ENCODE measurements at places on chromosomes 5 and 9. TPM values are rescaled to one million over a fixed set of nuclear protein-coding genes. Genes with fewer than 3 reads are reported as not detected.

- DNase-seq = no peak
Observed at GRCh38 chr5:127602896-127603844, 45.7 kb upstream of the CTXN3 start.

GRCh38 chr5:32420506-32420905 is 24.0 kb downstream of the ZFR start:
- peak; percentile 59 for DNase-seq

GRCh38 chr9:83419961-83420360 is 118.2 kb downstream of the FRMD3 start:
- no peak for DNase-seq

GRCh38 chr9:120892748-120893610 is 16.0 kb upstream of the PHF19 start:
- DNase-seq = peak; percentile 92

GRCh38 chr9:130437011-130437789 is 7.6 kb upstream of the ASS1 start:
- no peak for DNase-seq

DNA sequence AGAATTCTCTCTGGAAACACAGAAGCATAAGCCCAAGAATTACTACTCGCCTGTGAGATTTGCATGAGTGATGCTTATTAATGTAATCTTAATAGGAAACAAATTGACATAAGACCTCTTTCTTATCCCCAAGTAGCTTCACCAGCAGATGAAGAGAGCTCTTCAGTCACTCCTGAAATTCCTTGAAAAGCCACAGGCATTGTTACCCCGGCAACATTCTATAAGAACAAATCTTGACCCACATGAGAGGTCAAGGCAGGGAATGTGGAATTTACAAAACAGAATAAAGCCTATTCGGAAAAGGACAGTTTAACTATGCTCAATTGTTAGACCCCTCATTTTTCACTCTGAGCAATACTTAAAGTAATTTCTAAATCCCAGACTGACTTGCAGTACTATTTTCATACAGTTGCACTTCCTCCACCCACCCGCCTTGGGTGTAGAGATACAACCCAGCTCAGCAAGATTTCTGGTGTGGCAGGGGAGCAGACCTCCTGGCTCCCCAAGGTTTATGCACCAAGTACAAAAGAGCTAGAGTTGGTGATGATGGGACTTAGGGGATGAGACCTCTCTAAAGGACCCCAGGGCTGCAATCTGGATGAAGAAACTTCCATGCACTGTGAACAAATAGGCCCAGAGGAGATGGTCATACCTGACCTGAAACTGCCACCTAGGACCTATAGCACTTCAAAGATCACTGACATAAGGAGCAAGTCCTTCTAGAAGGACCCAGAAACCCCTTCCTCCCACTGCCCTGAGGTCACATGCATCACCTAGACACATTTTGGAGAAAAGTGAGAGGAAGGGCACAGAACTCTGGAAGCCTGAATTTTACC is 242.1 kb downstream of the ZNF608 start:
- DNase-seq = no peak

DNA sequence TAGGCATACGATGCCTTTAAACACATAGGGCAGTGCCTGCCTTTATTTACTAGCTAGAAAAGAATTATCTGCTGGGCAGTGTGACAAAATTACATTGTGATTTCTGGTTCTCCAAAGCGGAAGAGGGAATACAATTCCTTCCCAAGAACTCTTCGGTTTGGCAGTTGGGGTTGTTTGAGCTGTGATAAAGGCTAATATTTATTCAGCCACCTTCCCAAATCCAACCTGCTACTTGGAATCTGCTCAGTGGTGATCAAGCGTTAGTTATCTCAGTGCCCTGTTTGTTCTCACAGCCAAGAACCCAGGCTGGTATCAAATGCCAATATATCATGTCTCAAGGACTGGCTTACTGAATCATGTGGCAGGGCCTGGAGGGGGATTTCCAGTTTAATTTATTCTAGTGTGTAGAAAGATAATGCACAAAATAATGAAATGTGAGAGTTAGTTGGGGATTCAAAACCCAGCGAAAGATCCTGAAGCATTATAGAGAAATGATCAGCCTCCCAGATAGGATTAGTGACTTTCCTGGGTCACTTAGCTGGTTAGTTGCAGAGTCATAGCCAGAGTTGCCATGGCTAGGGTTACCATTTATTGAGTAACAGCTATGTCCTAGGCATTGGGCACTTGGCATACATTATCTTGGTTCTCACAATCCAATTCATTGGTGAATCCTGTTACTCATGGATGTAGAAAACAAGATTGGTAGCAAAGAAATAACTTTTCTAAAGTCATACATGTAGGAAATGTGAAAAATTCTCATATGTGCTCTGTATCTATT is 457.0 kb upstream of the KLF4 start:
- no peak for DNase-seq

DNA sequence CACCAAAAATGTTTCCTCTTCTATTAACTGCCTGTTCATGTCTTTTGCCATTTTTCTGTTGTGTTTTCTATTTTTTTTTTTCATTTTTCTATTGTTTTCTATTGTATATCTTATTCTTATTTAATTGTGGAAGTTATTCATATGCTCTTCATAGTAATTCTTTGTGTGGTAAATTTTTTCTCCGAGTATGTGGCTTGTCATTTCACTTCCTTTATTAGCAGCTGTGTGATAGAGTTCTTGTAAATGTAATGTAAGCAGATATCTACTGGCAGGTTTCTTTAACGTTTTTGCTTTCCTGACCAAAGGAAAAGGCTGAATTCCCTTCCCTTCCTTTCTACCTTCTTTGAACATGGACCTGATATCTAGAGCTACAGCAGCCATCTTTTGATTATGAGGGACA is 5.8 kb upstream of the PLPP1 start:
- DNase-seq = no peak

- peak; percentile 17 for DNase-seq
Observed at GRCh38 chr5:161096581-161096980, 244.6 kb upstream of the ATP10B start.

DNA sequence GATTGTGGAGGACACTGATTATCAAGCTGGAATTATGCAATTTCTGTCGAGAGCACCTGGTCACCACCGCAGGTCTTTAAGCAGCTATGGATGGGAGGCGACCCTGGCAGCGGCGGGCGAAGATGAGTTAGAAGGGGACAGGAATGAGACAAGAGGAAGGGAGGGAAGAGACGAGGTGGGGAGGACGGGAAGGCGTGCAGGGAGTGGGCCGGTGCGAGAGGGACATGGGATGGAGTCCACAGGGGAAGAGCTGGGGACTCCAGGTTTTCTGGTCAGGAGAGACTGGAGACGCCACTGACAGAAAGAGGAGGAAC is 192.3 kb downstream of the MELK start:
- no peak for DNase-seq

- DNase-seq = no peak
Observed at GRCh38 chr5:79001471-79001870, 16.4 kb upstream of the ARSB start.

DNA sequence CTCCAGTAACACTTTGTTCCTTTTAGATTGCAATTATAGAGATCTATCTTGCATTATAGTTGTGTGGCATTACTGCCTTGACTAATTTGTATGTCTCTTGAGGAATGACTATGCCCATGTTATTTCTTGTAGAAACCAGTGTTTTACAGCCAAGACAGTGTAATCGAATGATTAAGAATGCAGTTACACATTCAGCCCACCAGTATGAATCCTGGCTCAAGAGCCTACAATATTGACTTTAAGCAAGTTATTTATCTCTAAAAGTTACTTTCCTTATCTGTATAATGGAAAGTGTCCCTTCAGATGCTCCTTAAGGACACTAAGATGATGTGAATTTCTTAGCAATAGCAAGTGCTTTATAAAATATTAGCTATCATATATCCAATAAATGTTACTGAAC is 9.7 kb upstream of the SNX24 start:
- DNase-seq = no peak

DNA sequence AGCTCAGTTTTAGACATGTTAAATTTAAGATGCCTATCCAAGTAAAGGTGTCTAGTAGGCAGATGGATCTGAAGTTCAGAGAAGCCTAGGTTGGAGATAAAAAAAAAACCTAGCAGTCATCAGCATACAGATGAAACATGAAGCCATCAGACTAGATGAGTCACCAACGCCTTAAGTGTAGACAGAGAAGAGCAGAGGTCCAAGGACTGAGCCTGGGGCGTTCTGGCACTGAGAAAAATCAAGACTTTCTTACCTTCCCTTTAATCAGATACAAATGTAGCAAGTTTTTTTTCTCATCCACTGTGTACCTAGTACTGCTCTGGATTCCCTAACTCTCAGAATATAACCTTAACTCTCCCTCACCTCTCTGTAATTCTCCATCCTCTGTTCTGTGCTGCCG is 97.3 kb downstream of the SIL1 start:
- peak; percentile 51 for DNase-seq

- no peak for DNase-seq
Observed at GRCh38 chr9:87643107-87643650, 82.7 kb upstream of the CTSL start.

- DNase-seq = peak; percentile 38
Observed at GRCh38 chr9:108776920-108777639, 78.7 kb downstream of the ACTL7B start.

- no peak for DNase-seq
Observed at GRCh38 chr9:109538346-109538745, 40.2 kb upstream of the PTPN3 start.

GRCh38 chr5:159855476-159856191 is 60.6 kb upstream of the ADRA1B start:
- peak; percentile 81 for DNase-seq

DNA sequence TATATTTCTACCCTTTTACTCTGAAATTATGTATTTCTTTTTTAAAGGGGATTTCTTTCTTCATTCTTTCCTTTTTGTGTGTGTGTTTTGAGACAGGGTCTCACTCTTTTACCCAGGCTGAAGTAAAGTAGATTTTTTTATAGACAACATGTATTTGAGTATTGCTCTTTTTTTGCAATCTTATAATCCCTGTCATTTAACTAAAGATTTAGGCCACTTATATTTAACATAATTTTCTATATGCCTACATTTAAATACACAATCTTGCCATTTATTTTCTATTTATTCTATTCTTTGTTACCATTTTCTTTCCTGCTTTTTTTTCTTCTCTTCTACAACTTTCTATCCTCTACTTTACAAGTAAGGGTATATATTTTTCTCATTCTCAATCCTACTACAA is 416.0 kb upstream of the IRX2 start:
- no peak for DNase-seq

- peak; percentile 31 for DNase-seq
Observed at GRCh38 chr9:115989831-115990230, 163.8 kb upstream of the PAPPA start.

- DNase-seq = peak; percentile 58
Observed at GRCh38 chr5:109479260-109479860, 69.6 kb upstream of the PJA2 start.

GRCh38 chr5:156640691-156641241 is 209.3 kb upstream of the PPP1R2B start:
- DNase-seq = no peak

CKS2 gene
- polyA plus RNA-seq = 101 TPM

MAP3K1 gene
- 3.5 TPM for polyA plus RNA-seq

SOHLH1 gene
- not detected for polyA plus RNA-seq

ADGRD2 gene
- not detected for polyA plus RNA-seq

P4HA2 gene
- polyA plus RNA-seq = 184 TPM

PGM5 gene
- 42.6 TPM for polyA plus RNA-seq

MEF2C gene
- polyA plus RNA-seq = 9.3 TPM

C5orf34 gene
- 2.9 TPM for polyA plus RNA-seq

GPRIN1 gene
- polyA plus RNA-seq = 5.0 TPM

SPINK13 gene
- not detected for polyA plus RNA-seq

HK3 gene
- not detected for polyA plus RNA-seq

TAF1L gene
- not detected for polyA plus RNA-seq

All from fibroblast of lung (primary cell).